ENCODE measurements at places on chromosomes 5 and 9.

DNA sequence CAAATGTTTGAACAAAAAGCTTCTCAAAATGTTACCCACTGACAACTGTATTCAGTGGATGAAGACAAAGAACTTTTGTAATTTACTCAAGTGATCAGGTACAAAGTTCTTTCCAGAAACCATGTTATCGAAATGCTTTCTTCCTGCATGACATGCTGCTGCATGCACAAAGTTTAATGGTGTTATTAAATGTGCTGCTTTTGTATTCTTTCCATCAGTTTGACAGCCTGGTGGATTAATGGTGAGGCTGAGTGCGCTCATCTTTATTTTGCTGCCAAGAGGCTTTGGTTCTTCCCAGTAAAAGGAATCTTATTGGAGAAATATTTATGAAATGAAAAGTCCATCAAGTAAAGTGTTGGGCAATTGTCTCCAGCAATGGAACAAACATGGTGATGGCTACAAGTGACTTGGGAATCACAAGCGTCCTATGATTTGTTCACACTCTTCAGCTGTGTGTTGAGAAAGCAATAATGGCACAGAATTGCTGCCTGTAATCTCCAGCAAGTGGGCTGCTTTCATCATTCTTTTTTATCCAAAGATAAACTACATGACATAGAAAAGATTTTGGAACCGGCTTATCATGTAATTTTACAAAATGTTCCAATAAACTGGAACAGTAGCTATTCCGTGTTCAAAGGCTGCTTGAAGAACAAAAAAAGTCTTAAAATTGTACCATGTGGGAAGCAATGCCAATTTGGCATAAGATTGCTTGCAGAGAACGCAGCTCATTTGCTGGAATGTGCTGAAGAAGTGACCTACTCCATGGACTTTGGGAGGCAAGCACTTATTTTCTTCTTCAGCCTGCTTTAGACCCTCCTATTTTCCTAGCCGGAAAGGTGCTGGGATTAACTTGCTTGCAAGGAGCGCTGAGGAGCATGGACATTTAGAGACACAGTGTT lies 153.1 kb downstream of the HSD17B3 start:
- no peak for DNase-seq

DNA sequence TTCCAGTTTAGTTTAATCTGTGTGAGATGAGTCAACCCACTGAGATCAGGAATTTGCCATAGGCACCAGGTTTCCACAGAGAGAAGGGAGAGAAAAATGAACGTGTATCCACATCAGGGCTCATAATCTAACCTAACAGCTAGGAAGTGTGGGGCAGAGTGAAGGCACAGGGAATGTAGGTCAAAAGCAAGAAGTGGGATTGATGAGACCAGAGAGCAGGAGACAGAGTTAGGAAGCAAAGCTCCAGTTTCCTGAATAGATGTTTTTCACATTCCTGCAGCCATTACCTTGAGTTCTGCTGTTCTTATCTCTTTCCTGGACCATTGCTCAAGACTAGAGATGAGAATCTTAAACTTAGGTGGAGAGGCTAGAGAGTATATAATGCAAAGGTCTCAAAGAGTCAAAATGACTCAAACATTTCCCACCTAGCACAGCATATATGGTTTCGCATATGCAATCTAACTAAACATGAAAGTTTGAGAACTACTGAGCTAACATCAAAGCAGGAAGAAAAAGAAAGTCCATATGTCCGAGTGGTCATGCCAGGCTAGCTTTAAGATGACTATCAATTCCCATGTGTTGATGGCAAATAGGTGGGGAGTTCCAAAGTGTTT lies 41.1 kb upstream of the GNAQ start:
- DNase-seq: no peak

GRCh38 chr5:157971571-157972216 lies 112.7 kb upstream of the CLINT1 start:
- DNase-seq: no peak

DNA sequence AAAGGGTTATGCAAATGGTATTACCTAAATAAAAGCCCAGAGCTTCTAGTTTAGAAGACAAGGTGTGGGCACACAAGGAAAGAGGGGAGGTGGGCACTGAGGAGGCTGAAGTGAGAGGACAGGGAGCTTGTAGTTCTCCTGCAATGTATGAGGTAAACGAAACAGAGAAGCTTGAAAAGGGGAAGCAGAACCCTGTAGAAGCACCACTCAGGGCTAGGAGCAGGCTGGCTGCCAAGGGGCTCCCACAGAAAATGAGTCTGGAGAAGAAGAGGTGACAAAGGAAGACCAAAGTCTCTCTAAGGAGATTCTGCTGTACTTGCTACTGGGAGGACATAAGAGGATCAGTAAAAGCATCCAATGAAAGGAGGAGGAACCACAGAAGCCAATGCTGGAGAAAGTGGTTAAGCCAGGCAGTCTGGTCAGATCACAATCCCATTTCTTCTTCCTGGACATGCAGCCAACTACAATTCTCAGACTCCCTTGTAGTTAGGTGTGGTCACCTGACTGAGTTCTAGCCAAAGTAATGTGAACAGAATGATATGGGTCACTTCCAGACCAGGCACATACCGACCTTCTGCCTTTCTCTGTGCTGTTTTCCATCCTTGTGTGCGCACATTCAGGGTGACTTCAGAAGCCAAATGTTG lies 174.5 kb upstream of the MAP3K1 start:
- DNase-seq: no peak

- DNase-seq: no peak
Observed at GRCh38 chr5:124172389-124173003, 573.9 kb downstream of the ZNF608 start.

DNA sequence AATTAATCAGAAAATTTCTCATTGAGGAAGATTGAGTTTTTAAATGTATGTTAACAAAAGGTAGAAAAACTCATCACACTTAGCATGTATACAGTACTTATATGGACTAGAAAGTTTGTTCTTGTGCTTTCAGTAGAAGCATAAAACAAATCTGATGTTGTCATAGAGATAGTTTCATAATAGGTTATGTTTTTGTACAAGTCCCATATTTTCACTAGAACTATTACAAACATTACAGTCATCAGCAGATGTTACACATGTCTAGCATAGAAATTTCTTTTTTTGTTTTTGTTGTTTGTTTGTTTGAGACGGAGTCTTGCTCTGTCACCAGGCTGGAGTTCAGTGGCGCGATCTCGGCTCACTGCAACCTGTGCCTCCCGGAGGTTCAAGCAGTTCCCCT lies 131.4 kb downstream of the COMMD10 start:
- no peak for DNase-seq

DNA sequence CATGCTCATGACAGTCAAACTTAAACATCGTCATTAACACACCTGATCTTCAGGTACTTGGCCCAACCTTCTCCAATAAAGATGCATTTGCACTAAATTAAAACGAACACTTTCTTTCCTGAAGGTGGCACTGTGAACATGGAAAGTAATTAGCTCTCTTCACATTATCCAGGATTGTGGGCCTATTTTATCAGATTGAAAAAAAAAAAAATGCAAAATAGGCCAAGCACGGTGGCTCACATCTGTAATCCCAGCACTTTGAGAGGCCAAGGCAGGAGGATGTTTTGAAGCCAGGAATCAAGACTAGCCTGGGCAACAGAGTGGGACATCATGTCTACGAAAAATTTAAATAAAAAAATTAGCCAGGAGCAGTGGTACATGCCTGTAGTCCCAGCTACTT lies 14.4 kb upstream of the CDC20B start:
- no peak for DNase-seq

- DNase-seq: no peak
Observed at GRCh38 chr9:114785866-114786650, 19.8 kb downstream of the TNFSF15 start.

GRCh38 chr5:60457233-60457632 lies 242.7 kb downstream of the DEPDC1B start:
- DNase-seq: no peak
